ENCODE measurements at places on chromosomes 6 and 20.

DNA sequence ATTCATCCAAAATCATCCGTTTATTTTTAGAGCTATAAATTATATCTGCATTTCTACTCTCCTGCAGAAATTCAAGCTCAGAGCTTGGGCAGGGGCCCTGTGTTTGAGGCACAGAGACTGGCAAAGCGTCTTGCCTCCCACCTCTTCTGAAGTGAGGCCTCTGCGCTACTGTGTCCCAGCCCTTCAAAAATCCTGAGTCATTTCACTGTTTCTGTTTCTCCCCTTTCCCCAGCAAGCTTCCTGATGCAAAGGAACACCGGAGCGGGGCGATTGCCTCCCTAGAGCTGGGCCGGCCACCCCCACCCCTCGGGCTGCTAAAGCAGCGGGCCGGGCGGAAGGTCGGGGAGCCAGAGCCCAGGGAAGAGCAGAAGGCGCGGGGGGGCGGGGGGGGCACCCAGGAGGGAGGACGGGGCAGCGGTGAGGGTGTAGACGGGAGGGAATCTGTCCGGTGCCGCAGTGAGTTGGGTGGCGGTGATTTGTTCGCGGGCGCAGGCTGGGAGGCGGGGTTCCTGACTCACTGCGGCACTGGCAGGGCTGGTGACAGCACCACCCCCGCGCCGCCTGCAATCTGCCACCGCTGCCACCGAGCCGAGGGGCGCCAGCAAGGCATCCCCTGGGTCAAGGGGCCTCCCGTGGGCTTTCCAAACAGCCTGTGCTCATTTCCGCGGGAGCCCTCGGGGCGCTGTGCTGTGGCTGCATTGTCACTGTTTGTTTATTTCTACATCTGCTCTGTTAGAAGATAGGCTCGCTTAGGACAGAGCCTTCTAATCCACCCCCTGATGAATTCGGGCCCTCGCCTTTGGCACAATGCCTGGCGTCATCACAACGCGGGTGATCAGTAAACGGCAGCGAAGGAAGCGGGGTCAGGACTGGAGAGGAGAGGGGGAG is 46.5 kb upstream of the SNAP25 start:
- no peak for DNase-seq

DNA sequence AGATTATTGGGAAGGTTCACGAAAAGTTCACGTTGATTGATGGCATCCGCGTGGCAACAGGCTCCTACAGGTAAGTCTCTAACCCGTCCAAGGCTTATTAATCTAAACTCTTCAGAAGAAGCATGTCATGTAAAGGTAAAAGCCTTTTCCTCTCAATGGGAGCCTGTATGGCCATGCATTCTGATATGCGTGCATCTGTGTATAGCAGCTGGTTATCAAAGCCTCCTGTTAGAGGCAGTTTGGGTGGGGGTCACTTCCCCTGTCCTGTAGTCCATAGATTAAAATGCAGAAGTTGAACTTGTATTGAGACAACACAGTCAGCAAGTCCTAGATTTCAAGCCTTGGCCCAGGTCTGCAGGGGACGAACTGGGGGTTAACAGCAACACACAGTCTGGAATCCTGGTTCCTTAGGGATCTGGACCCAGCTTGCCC is 14.2 kb upstream of the DHX35 start:
- no peak for DNase-seq

DNA sequence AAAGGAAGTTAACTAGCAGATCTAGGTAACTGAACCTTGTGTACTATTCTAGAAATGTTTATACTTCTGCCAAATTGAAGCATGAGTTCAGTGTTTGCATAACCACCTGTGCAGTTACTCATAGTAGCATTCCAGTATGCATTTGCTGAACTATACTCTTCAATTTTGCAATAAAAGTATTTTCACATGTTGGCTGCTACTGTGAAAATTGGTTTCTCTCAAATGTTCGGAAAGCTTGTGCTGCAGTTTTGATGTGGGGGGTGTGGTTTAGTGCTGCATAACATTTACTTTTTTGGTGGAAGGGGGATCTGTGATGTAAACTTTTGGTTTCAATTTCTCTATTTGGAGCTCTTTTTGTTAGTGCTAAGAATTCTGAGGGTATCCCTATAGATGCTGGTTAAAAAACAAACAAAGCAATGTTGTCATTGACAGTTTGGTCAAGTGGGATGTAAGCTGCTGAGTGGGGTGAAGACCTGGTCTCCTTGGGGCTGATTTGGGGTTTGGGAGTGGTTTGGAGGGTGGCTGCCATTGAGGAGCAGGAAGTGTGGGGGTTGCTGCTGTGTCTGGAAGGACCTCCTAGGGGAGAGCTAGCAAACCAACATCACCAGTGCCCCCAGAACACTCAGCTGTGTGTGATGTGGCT is 87.8 kb downstream of the CARMIL1 start:
- no peak for DNase-seq

GRCh38 chr20:50520222-50520880 is 10.2 kb downstream of the PTPN1 start:
- DNase-seq = no peak

GRCh38 chr20:59782986-59783640 is 150.3 kb downstream of the SYCP2 start:
- peak; percentile 33 for DNase-seq

GRCh38 chr6:3894590-3895311 is 45.6 kb downstream of the FAM50B start:
- no peak for DNase-seq

GRCh38 chr20:42595625-42596024 is 594.1 kb downstream of the PTPRT start:
- DNase-seq = no peak

- DNase-seq = no peak
Measured at GRCh38 chr6:3546121-3546520, 89.3 kb upstream of the SLC22A23 start.

- DNase-seq = no peak
Measured at GRCh38 chr6:136235233-136235564, 14.9 kb downstream of the MTFR2 start.

GRCh38 chr20:15411781-15412180 is 1074.4 kb upstream of the FLRT3 start:
- DNase-seq = no peak

GRCh38 chr20:33359399-33360261 is 41.7 kb downstream of the CDK5RAP1 start:
- DNase-seq = no peak

GRCh38 chr6:165119231-165120020 is 190.0 kb downstream of the C6orf118 start:
- no peak for DNase-seq

- peak; percentile 98 for DNase-seq
Measured at GRCh38 chr6:88963139-88964090, at the start of gene RNGTT. Gene RNGTT, minus strand, starts transcription at chr6:88963618. Its CDS starts 209 bp downstream, at chr6:88963409.

DNA sequence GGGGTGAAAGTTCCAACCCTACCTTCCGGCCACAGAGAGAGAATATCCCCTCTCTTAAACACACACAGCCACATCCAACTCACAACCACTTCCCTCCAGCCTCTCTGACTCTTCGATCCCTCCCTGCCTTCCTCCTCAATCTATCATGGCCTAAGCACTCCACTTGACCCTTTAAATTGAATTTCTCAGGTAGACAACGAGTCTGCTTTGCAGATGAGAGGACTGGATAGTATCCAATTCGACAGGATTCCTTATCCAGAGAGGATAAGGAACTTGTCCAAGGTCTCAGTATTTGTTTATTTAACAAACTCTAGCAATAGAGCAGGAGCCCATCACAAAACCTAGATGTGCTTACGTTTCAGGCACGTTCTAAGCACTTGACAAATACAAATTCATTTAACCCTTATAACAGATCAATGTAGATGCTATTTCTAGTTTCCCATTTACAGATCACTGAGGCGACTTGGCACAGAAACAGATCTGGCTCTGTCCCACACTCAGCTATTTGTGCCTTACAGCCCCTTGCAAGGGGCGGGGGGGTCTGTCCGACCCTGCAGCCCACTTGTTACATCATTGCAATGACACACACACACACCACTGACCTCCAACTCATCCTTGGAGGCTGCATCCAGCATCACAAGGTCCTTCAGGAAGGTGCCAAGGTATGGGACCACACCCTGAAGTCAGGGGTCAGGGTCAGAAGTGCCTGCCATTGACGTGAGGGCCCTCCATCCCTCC is 4.5 kb downstream of the RGL2 start:
- DNase-seq = no peak

DNA sequence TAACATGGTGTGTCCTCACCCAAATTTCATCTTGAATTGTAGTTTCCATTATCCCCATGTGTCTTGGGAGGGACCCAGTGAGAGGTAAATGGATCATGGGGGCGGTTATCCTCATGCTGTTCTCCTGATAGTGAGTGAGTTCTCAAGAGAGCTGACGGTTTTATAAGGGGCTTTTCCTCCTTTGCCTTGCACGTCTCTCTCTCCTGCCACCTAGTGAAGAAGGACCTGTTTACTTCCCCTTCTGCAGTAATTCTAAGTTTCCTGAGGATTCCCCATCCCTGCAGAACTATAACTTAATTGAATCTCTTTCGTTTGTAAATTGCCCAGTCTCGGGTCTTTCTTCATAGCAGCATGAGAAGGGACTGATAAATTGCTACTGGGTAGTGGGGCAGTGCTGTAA is 789.3 kb downstream of the FRK start:
- DNase-seq = no peak

DNA sequence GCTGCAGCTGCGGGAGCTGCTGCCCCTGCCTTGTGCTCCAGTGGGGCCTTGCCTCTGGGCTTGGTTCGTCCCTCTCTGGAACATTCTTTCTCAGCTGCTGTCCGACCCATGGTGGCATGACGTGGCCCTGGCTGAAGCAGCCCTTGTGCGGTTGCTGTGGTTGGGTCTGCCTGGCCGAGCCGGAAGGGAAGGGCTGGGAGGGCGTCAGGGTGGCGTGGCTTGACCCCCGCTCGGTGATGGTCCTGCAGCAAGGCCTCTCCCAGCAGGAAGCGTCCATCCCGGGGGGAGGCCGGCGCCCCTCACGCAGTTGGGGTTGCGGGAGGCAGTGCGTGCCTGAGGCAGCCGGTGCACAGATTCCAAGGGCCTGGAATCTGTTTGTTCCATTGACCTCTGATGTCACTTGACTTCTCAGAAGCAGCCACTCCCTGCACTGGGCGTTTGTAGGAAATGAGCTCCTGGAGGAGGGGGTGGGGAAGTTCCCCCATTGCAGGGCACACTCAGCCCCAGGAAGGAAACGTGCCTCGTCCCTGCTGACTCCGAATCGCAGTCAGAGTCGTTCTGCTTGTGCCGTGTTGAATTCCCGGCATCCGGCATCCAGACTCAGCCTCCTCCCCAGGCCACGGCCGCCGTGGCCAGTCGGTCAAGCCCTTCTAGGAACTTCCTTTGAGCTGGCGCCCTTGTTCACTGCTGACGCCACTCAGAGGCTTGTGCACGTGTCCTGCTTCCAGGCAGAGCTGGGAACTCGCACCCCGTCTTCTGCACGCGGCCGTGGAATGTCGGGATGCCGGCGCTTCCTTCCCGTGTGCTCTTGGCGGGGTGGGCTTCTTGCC is 9.7 kb upstream of the TNFRSF6B start:
- no peak for DNase-seq

DNA sequence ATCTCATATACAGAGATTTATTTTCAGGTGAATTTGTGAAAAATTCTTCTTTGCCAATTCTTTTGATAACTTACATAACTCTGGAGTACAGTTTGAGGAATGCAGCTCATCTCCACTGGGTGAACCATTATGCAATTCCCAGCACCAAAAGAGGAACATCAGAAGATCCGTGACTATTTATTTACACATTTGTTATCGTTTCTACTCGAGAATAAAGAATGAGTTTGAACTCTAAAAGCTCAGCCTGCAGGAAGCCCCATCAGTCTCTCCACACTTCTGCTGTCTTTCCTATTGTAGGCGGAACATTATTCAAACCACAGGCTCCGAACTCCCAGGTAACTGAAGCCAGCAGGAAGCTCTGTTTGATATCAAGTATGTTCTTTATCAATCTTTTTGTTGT is 95.9 kb upstream of the IFNGR1 start:
- no peak for DNase-seq

GRCh38 chr20:51121901-51122412 is 99.0 kb upstream of the KCNG1 start:
- DNase-seq = no peak

DNA sequence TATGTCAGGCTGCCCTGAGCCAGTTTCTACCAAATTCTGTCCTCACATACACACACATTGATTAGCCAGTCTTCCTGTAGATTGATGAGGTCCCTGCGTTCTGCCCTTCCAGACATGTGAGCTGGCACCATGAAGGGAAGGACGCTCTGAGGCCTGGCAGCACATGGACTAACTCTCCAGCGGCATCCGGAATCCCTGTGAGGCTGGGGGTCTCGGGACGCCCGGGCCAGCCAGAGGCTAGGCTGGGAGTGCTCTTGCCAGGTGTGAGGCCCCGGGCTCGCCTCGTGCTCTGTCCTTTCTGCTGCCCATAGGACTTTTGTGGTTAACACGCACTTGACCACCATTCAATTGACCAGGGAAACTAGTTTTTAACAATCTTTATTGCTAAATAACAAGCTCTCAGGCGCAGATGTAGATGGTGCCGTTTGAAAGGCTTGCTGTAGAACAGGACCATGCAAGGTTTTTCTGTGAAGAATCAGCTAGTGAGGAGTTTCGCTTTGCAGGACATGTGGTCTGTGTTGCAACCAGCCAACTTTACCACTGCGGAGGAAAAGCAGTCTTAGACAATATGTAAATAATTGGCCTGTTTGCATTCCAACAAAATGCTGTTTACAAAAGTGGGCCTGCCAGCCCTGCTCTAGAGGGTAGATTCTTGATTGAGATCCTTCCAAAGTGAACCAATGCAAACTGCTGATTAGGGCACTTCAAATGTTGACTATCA is 29.3 kb downstream of the FOXF2 start:
- DNase-seq = no peak

GRCh38 chr6:63352069-63352543 is 32.3 kb upstream of the LGSN start:
- DNase-seq = no peak

- no peak for DNase-seq
Measured at GRCh38 chr20:50850721-50851286, 55.9 kb downstream of the BCAS4 start.

DNA sequence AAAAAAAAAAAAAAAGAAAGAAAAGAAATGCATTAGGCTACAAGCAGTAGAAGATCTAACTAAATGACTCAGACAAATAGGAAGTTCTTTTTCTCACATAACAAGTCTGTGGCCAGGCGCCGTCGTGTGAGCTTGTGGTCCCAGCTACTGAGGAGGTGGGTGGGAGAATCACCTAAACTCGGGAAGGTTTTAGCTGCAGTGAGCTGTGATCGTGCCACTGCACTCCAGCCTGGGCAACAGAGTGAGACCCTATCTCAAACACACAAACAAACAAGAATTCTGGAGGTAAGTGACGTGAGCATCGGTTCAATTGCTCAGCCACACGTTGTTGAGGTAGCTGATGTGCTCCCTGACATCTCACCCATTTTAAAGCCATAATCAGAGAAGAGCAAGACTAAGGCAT is 37.9 kb upstream of the SLC23A2 start:
- no peak for DNase-seq

- no peak for DNase-seq
Measured at GRCh38 chr6:15352845-15353244, 107.0 kb downstream of the JARID2 start.

- no peak for DNase-seq
Measured at GRCh38 chr20:60138256-60139220, 180.3 kb downstream of the CDH26 start.

Measured in hypothalamus (tissue), 51 donors.